Inflammatory macrophage treated with lipopolysaccharide for 1 hour (primary cell): ENCODE measurements at places on chromosomes 7 and 10.

DNA sequence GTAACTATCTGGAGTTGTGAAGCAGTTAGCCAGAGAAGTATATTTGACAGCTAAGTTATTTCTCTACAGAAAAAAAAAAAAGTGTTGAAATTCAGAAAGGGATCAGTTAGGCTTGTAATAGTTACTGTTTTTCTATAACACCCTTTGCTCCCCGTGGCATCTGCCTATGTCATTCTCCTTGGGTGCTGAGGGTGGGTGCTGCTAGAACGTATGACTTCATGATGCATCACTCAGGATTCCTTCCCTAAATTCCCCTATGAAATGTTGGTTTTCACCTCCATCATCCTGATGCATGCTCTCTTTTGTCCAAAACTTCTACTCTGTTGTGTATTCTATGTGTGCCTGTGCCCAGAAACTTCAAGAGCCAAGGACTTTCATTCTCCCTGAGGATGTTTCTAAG, 536.4 kb downstream of the GRM8 start:
- no peak for DNase-seq

DNA sequence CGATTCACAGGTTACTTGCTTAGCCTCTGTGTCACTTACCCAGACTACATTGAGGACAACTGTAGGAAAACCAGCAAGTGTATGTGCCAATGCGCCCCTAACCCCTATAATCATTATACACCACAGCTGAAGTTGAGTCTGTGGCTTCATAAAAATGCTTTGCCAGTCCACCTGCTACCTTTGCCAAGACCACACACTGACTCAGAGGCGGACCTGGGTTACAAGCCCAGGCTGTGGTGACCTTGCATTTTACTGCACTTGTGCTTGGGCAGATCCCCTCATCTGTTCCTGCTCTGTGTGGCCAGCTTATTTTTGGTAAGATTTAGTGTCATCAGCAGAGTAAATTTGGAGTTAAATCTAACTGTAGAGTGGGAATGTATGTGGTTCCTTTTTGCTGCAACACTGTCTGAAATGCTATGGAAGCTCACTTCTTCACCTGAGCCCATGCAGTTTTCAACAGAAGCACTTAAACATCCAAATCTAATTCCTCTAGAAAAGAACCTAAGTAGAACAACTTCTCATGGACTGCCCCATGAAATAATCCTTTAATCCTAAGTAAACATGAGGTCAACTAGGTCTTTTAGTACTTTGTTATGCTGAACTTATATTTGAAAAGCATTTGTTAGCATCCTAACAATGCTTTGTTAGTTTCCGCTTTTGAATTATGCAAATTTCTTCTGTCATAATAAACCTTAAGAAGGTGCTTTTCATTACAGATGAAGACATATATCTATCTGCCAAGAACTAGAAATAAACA, 96.2 kb upstream of the AMPH start:
- no peak for DNase-seq

- no peak for DNase-seq
Observed at GRCh38 chr7:18846765-18847215, 270.6 kb downstream of the TWIST1 start.

- peak; percentile 28 for DNase-seq
Observed at GRCh38 chr7:98418636-98419315, 17.9 kb upstream of the BAIAP2L1 start.

DNA sequence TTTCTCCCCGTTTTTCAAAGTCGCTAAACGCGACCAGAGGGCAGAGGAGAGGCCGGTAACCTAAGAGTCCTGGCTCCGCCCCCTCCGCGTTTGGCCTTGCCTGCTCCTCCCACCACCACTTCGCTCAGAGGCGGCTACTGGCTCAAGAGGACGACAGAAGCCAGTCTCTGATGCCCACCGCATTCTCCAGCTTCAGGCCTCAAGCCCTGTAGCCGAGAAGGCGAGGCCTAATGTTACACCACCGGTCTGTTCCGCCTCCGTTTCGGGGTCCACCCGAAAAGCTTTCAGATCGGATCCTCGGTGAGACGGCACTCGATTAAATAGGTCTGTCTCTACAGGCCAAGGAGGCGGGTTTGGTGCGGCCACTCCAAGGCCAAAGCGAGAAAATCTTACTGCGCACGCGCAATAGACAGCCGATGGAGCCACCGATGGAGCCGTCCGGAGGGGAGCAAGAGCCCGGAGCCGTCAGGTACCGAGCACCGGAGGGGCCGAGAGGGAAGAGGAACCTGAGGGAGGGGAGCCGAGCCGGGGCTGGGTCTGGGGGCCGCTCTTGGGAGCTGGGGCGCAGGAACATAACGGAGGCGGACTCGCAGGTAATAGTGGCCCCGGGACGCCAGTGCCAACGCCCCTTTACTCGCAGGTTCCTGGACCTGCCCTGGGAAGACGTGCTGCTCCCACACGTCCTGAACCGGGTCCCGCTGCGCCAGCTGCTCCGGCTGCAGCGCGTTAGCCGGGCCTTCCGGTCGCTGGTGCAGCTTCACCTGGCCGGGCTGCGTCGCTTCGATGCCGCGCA, at the start of gene FBXL15:
TSS of gene FBXL15 (plus strand) at position 123 of the 793 bp plus-strand sequence. CDS start at position 417, 294 bp downstream.
- peak; percentile 94 for DNase-seq

- DNase-seq: no peak
Observed at GRCh38 chr7:28835800-28836199, 122.3 kb downstream of the TRIL start.

DNA sequence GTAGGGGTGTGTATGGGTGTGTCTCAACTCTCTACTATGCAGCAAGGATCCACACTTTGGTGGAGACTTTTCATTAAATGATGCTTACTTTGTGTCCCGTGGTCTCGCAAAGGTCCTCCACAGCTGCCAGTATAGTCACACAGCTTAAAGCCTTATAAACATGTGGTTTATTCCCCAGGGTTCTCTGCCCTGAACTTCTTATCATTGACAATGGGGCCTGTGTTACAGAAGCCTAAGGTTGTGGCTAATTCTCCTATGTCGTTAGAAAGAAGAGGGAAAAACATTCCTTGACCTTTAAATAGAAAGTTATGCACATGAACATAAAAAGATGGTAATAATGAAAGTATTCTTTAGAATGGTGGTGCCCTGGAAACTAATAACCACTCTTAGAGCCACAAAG, 201.4 kb downstream of the INHBA start:
- no peak for DNase-seq

DNA sequence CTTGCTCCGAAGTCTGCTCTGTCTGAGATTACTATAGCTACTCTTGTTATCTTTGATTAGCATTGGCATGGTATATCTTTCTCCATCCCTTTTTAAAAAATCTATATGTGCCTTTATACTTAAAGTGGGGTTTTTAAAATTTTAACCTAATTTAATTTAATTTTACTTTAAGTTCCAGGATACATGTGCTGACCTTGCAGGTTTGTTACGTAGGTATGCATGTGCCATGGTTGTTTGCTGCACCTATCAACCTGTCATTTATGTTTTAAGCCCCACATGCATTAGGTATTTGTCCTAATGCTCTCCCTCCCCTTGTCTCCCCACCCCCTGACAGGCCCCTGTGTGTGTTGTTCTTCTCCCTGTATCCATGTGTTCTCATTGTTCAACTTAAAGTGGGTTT, 54.6 kb downstream of the TBC1D12 start:
- no peak for DNase-seq

GRCh38 chr10:97165499-97165898, 20.3 kb downstream of the SLIT1 start:
- DNase-seq: no peak

DNA sequence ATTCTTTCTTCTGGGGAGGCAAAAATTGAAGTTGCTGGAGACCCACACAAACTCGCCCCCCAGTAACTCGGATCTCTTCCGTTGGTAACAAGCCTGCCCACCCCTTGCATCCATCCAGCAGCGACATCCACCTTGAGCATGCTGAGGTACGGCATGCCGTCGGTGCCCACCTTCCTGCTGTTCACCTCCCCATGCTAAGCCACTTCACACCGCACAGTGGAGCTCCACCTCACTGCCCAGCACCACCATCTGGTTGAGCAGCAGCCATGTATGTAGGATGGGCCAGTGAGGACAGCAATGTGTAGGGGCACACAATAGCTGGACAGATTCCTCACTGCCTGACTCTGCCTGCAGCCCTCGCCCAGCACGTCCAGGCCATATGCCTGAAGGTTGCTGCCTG, 138.1 kb upstream of the ZNF92 start:
- DNase-seq: no peak

GRCh38 chr10:73812657-73813056, 1.3 kb upstream of the NDST2 start:
- DNase-seq: no peak

DNA sequence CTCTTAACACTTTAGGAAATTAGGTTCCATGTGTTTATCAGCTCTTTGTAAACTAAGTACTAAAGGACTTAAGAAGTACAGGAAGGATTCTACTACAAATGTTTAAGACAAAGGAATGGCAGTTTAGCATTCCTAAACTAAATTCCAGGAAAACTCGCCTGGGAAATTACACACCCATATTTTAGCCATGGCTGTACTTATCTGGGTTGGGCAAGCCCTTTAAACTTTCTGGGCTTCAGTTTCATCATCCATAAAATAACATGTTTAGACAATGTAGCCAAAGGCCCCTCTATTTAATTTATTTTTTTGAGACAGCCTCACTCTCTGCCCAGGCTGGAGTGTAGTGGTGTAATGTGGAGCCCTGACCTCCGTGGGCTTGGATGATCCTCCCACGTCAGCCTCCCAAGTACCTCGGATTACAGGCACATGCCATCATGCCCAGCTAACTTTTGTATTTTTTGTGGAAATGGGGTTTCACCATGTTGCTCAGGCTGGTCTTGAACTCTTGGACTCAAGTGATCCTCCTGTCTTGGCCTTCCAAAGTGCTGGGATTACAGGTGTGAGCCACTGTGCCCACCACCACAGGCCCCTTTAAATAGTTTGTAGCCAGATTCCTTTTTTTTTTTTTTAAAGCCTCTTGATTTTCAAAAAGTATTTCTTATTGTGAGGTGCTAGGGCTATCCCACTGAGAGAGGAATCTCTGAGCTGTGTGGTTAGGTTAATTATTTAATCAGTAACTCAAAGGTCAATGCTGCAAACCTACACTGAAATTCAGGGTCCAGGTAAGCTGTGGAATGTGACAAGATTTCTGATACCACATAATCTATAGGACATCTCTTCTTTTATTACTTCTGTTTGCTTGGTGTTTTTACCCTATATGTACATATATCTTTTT, 32.1 kb downstream of the TMEM60 start:
- DNase-seq: peak; percentile 22

DNA sequence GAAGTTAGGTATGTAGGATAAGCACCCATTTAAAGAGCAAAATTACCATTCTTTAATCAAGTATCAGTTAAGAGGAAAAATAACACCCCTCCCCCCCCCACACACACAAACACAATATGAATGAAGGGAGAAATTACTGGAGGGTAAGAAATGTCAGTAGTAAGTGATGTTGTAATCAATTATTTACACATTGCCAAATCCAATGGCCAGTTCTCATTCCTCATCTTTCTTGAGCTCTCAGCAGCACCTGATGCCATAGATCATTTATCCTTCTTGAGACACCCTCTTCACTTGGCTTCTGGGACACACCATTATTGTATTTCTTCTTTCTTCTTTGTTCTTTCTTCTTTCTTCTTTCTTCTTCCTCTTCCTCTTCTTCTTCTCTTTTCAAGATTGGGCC, 33.7 kb upstream of the FAM3C start:
- DNase-seq: no peak

- no peak for DNase-seq
Observed at GRCh38 chr10:72292223-72292691, 18.5 kb downstream of the DDIT4 start.

- DNase-seq: peak; percentile 84
Observed at GRCh38 chr10:88986549-88987242, 3.9 kb upstream of the FAS start.

DNA sequence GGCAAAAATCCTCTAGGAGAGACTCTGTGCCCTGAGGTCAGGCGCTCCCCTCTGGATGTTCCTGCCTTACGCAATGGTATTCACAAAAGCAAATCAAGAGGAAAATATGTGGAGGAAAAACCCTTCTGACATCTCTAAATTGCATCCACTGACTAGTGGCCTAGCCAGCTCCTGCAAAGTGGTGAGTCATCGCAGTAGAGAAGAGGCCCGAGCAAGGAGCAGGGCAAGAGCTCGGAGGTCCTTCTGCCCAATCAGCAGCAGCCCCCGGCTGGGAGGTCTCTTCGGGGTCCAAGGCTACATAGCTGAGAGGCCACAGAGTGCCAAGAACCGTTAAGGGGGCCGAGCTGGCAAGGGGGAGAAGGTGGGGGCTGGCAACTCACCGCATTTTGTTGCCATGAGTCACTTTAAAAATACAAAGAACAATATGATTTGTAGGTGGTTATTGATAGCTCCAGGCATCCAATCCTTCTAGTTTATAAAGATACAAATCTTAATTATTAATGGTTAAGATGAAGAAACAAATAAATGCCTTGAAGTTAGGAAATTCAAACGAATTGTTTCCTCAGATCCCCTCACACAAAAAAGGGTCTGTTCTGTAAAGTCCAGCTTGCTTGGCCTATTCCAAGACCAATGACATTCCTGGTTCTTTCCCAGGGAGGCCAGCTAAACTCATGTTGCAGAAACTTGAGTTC, 161.6 kb downstream of the PKD1L1 start:
- peak; percentile 89 for DNase-seq

GRCh38 chr7:71694665-71695064, 562.7 kb downstream of the GALNT17 start:
- DNase-seq: no peak

DNA sequence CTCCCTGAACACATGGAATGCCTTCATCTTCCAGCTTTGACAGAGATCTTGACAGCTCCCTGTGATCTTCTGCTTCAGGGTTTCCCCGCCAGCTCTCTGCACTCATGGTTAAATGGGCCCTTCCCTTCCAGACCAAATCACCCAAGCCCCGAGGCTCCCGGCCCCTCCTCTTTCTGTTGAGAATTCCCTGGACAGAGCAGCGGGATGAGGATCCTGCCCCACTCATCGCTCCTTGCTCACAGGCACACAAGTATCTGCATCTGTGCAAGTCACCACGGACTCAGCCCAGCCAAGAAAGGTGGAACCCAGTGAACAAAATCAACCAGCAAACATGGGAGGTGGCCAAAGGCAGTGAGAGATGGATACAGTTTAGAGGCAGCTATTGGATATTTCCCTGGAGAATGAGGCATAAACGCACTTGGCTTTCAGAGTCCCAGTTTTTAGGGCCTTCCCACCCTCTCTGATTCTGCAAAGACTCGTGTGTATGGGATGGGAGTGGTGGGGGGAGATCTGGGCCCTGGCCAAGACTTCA, 37.7 kb upstream of the CXCL12 start:
- no peak for DNase-seq

- peak; percentile 78 for DNase-seq
Observed at GRCh38 chr10:63173468-63174232, 40.5 kb downstream of the NRBF2 start.

- no peak for DNase-seq
Observed at GRCh38 chr7:120114626-120115025, 158.3 kb upstream of the KCND2 start.
